ENCODE measurements at places on chromosomes 4 and X.

DNA sequence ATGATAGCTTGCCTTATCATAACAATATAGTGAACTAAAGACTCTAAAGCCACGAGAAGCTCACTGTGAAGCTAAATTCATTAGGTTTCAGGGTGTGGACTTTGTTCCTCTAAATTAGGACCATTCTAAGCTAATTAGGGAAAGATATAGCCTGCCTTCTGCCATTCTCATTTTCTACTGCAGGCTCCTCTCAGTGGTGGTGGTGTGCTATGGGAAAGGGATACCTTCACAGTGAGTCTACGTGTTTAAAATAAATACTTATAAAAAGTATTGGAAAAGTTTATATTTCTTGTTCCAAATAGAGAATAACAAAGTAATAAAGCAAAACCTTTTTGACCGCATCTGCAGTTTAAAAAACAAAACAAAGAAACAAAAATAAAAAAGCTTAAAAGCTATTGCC, 327.7 kb downstream of the PAPSS1 start:
- no peaks in the 10 kb centered on the region for H3K27me3 ChIP-seq
- no peak overlapping the region for H3K27ac ChIP-seq
- DNase-seq = no peak
- H3K4me1 ChIP-seq = no peaks in the 10 kb centered on the region

DNA sequence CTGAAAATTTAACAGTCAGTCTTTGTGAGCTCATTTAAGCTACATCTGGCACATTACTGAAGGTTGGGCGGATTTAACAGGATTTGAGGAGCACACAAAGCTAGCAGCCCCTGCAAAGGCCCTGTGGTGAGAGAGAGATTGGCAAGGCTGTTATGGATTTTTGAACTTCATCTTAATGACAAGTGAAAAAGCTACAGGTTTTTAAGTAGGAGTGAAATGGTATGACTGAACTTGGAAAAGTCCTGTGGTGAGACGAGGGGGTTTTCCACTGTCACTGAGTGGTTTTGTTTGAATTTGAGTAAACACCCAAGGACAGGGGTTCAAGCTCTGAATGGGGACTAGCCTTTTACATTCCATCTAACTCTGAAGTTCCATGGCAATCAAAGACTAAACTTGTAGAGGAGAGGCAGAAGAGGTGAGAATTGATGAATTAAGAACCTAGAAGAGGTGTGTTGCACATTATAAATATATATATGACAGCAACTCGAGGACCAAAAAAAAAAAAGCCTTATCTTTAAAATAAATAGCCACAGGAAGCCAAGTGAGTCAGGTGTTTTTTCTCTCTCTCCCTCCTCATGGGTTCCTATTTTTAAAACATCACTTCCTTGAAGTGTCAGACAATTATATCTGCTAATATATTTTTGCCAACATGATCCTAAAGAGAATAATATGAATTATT, 47.8 kb upstream of the CLNK start:
- no peak overlapping the region for H3K4me3 ChIP-seq
- H3K27ac ChIP-seq = no peak overlapping the region
- no peaks in the 10 kb centered on the region for H3K36me3 ChIP-seq
- DNase-seq = no peak
- H3K27me3 ChIP-seq = peaks cover 3% of the 10 kb centered on the region

- no peak overlapping the region for H3K27ac ChIP-seq
- DNase-seq = no peak
- H3K27me3 ChIP-seq = no peaks in the 10 kb centered on the region
- no peak overlapping the region for H3K4me3 ChIP-seq
Measured at GRCh38 chr4:124631760-124632159, 80.8 kb downstream of the ANKRD50 start.

DNA sequence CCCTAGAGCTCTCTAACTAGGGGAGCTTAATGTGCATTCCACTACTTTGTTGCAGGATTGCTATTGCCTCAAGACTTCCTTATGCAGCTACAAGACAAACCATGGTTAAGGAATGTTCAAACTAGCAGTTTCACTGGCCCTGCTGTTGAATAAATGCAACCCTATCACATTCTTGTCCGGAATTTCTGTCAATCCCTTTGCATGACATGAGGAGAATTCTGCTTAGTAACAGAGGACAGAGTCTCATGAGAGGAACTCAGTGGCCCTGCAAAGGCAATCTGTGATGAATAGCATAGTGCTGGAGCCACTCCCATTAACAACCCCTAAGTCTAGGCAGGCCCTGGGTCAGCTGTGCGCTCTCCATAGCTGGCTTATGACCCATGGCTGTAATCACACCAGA, 30.7 kb upstream of the SGMS2 start:
- no peaks in the 10 kb centered on the region for H3K4me1 ChIP-seq
- DNase-seq = no peak
- H3K36me3 ChIP-seq = no peaks in the 10 kb centered on the region
- H3K27ac ChIP-seq = no peak overlapping the region
- no peak overlapping the region for H3K4me3 ChIP-seq
- H3K27me3 ChIP-seq = peaks cover 13% of the 10 kb centered on the region

DNA sequence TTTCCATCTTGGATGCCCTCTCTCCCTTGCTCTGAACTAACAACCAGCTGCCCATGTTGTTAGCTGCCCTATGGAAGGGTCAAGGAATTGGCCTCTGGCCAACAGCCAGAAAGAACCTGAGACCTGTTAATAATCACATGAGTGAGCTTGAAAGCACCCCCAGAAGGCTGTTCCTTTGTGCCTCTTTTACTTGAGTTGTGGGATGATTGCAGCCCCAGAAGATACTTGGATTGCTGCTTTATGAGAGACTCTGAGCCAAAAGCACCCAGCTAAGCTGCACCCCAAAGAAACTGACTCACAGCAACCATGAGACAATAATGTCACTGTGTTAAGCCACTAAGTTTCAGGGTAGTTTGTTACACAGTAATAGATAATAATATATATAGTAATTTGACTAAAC, 73.3 kb downstream of the FRYL start:
- DNase-seq = no peak
- H3K4me1 ChIP-seq = peaks cover 38% of the 10 kb centered on the region
- no peaks in the 10 kb centered on the region for H3K27me3 ChIP-seq
- no peak overlapping the region for H3K4me3 ChIP-seq
